Stimulated activated naive CD8-positive, alpha-beta T cell treated with anti-CD3 and anti-CD28 coated beads, Interleukin-15, Interleukin-2, amounts not matched to agents 100 U/mL and 50 U/mL, for 24 hours (primary cell): ENCODE measurements at places on chromosomes 2 and 18.

DNA sequence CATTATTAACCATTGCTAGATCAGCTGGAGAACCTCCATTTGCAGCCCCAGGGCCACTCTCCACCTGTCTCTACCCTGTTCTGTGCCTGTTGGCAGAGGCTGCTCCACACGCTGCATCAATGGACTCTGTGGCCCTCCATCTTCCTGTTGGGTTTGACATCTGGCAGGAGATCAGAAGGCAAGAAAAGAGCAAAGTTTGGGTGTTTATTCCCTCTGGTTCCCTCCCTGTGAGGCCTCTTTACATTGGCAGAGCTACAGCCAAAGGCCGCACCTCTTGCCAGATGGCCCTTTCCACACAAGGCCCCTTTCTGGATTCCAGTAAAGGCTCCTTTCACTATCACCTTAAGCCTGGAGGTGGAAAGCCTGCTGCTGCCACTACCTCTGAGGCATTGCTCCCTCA is 110.9 kb upstream of the RND3 start:
- DNase-seq: no peak

DNA sequence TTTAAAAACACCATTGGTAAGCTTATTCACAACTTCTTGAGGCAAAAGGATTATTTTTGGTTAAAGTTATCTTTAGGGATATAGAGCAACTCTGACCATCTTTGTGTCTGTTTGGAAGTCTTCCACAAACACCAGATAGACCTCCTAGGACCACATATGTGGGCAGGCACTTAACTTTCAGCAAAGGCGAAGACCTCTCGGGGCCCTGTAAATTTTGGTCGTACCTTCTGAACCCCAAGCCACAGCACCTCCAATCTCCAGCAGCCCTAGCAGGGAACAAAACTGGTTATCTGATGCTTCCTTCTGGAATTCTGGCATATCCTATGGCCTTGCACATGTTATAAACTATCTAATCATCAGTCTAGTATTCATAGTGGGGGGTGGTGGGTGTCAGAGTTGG is 114.8 kb downstream of the MBD5 start:
- no peak for DNase-seq

- DNase-seq: no peak
Observed at GRCh38 chr2:42913280-42913878, 121.0 kb upstream of the HAAO start.

GRCh38 chr18:56574861-56575260 is 63.5 kb downstream of the TXNL1 start:
- DNase-seq: no peak

- no peak for DNase-seq
Observed at GRCh38 chr2:151498178-151498577, 88.5 kb downstream of the RIF1 start.

DNA sequence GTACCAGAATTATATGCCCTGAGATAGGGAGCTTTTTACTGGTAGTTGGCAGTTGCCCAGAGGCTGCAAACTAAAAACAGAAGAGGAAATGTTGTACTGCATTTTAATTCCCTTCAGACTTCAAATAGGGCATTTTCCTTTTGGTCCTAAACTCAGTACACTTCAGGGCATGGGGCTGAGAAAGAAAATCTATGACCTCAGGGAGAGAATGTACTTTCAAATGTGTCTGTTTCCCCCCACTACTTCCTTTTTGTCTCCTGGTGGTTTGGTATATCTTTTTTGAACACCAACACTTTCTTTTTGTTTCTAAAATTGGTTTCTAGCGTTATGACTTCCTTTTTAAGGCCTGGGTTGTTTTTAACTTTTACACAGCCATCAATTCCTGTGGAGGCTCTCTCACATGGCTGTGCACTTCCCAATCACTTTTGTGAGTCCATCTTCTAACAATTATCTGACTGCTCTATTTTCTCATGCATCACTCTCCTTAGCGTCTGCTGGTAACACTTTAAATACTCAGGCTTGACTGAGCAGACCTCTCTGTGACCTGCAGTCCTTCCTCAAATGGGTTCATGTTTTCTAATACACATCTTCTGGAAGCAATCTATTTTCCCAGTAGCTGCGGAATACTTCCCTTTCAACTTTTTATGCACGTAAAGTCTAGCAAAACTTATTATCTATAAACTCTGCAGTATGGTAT is 596.0 kb downstream of the LRP1B start:
- DNase-seq: no peak

GRCh38 chr2:230202430-230203109 is 17.2 kb downstream of the SP110 start:
- no peak for DNase-seq

DNA sequence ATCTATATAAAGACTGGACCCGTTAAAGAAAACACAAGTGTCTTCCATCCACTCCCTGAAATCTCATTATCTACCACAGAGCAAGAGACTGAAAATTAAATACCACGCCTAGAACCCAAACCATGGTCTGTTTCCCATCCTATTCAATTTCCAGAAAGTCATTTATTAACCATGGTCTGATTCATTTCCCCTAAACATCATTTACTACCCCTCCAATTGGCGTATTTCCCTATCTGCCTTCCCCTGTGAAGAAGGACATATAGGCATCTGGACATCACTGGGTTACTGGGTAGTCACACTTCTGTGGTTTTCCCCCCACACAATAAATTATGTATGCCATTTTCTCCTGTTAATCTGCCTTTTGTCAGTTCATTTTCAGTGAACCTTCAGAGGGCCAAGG is 30.8 kb downstream of the CCDC93 start:
- DNase-seq: no peak

- no peak for DNase-seq
Observed at GRCh38 chr2:200736646-200737274, 75.0 kb upstream of the BZW1 start.

DNA sequence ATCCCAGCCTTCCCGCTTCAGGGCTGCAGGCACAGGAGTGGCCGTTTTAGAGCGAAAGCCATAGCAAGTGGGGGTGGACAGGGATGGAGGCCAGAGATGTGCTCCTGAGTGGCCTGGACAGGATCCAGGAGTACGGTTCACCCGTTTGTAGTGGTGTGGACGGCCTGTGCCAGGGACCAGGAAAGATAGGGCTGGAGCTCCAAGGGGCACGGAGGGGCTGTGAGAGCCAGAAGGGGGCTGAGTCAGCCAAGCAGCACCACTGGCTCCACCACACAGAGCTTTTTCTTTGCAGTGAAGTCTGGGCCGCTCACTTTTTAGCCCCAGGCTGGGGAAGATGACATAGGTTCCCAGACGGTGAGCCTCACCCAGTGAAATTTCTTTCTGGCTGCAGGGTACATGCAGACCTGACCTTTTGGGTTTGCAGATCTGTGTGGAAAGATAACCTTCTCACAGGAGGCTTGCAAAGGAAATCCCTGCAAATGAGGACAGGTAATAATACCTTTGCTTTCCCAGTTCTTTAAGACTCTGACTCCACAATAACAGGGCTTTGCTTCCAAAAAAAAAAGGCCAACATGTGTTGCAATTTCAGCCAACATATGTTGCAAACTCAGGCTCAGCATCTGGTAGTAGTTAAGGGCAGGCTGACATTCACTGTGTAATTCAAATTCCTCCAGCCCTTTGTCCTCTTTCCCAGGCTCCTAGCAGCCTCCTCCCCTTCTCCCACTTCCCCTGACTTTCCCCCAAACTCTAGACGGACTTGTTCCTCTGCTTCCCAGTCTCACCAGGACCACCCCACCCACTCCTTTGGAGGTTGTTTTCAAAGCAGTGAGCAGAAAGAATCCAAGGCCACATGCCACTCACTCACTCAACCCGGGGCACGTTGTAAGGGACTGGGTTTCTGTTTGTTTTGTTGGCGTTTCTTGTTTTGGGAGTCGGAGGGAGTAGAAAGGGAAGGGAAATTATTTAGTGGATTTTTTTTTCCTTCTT is 20.3 kb upstream of the LAPTM4A start:
- DNase-seq: no peak

GRCh38 chr2:75007819-75008218 is 49.4 kb downstream of the POLE4 start:
- DNase-seq: no peak

DNA sequence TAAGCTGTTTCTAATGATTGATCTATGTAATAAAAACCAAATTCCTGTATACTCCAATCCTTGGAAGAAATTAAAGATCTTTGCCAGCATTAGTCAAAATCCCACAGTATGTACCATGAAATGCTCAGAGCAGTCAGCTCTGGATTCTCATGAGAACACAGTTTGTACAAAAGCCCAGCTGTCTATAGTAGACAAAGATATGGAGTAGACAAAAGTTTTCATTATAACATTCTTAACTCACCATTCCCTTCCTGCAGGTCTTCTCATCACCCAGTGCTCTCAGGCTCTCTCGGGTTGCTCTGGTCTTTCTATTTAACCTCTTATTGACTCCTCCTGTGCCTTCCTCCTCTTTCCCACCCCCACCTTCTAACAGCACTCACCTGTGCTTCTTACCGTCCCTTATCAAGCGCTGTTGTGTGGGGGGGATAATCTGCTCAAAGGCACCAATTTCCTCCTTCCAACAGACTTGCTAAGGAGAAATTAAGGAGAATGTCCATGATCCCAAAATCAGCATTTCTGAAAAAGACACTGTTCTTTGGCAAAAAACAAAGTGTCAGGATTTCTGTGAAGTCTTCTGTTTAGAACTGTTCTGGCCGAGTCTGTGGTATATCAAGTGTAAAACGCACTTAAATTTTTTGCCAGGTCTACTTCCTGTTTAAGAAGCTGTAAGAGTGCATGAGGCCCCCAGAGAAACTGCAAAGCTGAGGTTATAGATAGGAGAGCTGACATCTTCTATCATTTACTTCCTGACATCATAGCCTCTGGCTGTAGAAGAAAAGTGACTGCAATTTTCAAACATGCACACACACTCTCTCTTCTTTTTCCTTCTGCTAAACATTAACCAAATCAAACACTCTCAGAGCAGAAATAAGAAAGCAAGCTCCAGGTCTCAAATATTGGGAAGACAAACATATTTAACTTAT is 144.1 kb downstream of the EVA1A start:
- no peak for DNase-seq

- no peak for DNase-seq
Observed at GRCh38 chr18:8507361-8507760, 101.9 kb upstream of the RAB12 start.

- no peak for DNase-seq
Observed at GRCh38 chr2:151165105-151165684, 96.5 kb downstream of the RBM43 start.

- DNase-seq: no peak
Observed at GRCh38 chr2:46193356-46193755, 103.9 kb upstream of the EPAS1 start.

- DNase-seq: peak; percentile 55
Observed at GRCh38 chr2:118202707-118203303, 114.5 kb downstream of the INSIG2 start.

DNA sequence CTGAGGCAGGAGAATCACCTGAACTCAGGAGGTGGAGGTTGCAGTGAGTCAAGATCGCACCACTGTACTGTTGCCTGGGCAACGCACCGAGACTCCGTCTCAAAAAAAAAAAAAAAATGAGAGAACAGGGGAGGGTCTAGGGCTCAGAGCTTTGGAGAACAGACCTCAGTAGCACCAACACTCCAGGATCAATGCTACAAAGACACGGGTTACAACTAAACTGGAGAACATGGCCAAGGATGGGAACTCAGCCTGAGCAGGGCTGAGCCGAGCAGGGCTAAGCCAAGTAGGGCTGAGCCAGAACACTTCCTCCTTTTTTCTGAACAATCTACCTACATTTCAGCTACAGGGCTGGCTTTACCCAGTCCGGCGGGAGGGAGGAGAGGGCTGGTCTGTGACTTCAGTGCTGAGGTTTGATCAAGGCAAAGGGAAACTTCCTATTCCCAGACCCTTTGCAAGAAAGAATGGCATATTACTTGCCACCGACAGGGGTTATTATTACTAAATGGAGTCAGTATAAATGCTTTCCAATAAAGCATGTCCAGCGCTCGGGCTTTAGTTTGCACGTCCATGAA is 2.9 kb upstream of the CASP8 start:
- peak; percentile 47 for DNase-seq

- no peak for DNase-seq
Observed at GRCh38 chr2:43540021-43540779, 55.6 kb downstream of the THADA start.

DNA sequence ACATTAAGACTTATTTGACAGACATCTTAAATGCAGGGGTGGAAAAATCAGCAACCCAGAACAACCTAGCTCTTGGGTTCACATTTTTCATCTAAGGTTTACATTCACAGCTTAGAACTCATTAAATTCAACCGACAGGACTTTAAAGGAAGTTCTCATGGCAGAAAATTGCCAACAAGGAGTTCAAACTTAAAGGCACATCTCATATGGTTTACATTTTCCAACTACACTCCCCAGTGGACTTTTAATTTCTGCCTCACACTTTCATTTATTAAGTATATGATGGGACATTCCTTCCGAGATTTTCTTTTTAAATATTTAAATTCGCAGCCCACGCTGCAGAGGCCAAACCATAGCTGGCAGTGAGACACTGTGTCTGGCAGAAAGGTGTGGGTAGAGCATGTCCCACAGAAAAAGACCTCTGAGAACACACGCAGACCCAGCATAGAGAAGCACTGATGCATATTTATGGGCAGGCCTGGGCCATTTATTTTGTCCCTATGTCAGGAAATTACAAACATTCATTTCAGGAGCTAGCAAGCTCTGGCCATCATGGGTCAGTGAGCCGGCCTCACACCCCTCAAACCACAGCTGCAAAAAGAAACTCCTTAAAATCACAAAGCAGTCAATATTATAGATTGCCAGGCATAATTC is 46.3 kb downstream of the STK39 start:
- no peak for DNase-seq

DNA sequence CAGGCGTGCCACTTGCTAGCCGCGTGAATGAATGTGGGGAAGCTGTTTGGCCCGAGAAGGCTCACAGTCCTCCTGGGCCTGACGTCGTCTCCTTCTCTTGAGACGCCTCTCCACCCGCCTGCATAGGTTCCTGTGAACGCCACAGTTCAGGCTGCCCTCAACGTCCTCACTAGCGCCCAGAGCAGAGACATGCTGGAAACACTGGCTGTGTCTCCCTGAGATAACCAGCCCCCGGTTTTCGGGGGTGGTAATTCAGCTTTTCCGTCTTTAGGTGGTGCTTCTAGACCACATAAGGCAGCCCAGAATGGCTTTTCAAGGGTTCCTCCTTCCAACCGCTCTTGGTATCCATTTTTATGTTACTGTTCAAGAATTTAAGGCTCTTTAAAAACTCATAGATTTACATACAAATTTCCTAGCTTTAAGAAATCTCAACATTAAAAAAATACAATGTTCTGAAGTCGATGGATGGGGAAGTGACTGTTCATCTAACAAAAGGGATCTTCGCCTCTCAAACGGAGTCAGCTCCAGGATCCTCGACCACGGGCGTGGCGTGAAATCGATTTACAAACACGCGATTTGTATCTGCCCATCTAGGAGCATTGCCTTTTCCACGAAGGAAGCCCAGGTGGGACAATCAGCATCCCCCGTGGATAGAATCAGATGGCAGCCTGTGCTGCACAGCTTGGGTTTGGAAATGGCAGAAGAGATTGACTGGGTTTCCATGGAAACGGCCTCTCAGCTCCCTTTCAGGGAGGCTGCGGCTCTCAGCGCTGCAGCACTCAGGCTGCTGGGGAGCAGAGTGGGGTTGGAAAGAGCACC is 110.6 kb upstream of the PXDN start:
- DNase-seq: peak; percentile 17

GRCh38 chr2:14516844-14517243 is 115.7 kb upstream of the LRATD1 start:
- no peak for DNase-seq

GRCh38 chr2:224670203-224670602 is 46.0 kb downstream of the CCDC195 start:
- no peak for DNase-seq
